ENCODE measurements at places on chromosomes 13 and 19.

DNA sequence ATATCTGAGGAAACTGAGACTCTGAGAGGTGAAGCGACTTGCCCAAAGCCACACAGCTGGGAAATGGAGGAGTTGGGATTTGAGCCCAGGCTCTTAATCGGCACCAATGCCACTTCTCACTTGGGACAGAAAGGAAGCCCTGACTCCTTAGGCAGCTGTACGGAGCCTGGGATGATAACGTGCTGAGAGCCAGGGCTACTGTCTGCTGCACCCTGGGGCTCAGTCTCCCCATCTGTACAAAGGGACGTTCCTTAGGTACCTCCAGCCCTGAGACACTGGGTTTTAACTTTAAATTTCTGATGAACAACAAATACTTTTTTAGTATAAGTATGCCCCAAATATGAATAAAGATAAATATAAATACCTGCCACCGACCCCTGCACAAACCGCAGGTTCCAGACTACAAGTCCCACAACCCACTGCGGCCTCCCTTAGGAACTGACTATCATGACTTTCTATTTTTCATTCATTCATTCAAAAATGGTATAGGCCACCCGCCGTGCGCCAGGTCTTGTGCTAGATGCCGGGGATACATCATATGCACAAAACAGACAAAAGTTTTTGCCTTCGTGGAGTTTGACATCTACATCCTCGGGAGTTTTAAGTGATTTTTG is 776 bp upstream of the NCLN start:
- no peak for DNase-seq

GRCh38 chr13:48319531-48320398 is 16.2 kb downstream of the RB1 start:
- DNase-seq, result no peak

DNA sequence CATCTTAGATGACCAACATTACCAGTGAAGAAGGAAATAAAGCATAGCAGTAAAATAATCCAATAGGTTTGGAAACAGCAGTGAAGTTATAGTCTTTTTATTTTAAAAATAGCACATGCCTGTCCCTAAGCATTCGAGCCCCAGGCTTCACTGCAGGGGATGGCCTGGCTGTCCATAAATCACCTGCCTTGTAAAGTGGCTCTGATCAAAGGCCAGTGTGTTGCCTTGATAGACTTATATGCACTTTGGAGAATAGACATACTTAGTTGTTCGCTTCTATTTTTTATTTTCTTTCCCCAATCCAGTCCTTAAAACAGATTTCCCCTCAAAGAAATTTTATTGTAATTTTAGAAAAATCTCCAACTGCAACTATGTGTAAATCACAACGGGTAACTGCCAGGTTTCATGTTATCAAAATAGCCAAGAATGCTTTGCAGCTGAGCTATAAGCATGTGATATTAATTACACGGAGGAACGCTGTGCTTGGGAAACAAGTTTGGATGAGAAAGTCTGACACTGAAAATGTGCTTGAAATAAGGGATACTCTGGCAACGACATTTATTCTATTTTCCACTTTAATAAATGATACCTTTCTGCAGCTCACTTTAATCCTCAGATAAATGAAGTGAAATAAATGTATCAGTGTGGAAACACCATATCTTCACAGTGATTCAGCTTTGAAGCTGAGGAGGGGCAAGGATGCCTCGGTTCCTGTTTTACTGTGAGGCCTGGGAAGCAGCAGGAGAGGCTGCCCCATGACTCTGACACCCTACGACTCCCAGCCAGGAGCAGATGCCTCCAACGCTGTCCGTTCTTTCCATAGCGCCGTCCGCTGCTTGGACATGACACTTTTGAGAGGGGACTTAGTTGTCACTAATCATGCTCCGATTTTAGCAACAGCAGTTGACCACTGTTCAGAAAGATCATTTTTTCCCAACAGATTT is 5.5 kb upstream of the METTL21C start:
- DNase-seq, result no peak

DNA sequence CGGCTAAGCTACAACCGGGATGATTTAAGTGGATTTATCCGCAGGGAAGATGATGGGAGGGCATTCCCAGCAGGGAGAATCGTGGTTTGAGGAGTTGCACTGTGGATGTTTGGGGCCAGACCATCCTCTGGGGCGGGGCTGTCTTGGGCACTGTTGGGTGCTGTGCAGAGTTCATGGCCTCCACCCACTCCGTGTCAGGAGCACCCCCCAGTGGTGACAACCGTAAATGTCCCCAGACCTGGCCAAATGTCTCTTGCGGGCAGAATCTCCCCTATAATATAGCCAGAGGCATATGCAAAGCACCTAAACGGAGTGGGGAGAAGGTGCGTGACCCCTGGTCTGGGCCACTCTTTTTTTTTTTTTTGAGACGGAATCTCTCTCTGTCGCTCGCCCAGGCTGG is 40.2 kb downstream of the SMIM24 start:
- peak; percentile 38 for DNase-seq

DNA sequence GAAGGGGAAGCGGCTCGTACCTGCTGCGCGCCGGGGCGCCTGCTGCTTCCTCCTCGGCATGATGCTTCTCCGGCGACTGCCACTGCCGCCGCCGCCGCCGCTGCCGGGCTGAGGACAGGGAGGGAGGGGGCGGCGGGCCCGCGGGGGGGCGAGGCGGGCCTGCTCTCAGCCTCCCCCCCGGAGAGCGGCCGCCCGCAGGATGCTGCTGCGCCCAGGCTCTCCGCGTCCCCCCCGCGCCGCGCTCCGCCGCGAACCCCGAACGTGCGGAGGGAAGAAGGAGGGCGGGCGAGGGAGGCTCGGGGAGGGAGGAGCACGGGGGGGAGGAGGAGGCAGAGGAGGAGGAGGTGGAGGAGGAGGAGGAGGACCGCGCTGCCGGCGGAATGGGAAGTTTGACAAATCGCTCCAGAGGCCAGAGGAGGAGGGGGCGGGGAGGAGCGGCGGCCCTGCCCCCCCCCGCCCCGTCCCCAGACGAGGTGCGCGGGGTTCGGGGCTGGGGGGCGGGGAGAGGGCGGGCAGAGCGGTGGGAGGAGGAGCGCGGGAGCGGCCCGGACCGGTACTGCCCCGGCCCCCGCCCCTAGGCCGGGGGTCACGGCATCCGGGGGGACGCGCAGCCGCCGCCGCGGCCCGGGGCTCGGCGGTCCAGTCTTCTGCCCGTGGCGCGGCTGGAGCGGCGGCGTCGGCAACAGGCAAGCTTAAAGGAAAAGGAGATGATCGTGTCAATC is at the start of gene TSHZ3:
TSS of gene TSHZ3 (minus strand) at position 277 of the 722 bp plus-strand sequence. CDS start at position 60, 217 bp downstream.
- no peak for DNase-seq
